Stimulated activated CD8-positive, alpha-beta memory T cell treated with anti-CD3 and anti-CD28 coated beads, Interleukin-2, amount 100 ng/mL, for 1 hour (primary cell): ENCODE measurements at places on chromosomes 3 and 15.

- no peak for DNase-seq
Observed at GRCh38 chr3:138051947-138052802, 42.2 kb downstream of the CLDN18 start.

GRCh38 chr3:100073714-100074307 is 40.5 kb downstream of the FILIP1L start:
- DNase-seq: no peak

DNA sequence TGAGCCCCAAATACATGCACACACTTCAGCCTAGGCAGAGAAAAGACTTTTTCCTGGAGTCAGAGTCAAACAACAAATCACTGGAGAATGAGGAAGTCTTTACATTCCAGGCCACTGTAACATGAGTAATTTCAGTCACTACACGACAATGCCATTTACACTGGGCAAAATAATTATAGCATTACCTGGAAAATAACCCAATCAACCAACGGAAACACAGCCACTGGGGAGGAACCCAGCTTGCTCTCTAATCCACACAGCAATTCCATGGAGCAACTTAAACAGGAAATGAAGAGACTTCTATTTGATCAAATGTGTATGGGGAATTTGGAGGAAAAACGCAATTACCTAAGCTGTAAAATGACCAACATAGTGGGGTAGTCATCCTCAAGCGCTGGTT is 15.2 kb downstream of the FSTL1 start:
- DNase-seq: no peak

- no peak for DNase-seq
Observed at GRCh38 chr3:88985491-88985890, 121.9 kb upstream of the EPHA3 start.
